Stimulated activated CD4-positive, alpha-beta T cell treated with anti-CD3 and anti-CD28 coated beads, Interleukin-1b, Interleukin-23, amount 100 ng/mL, for 48 hours (primary cell): ENCODE measurements at places on chromosomes 11 and 22.

- DNase-seq: no peak
These were observed 94.8 kb upstream of the APOA1 start for GRCh38 chr11:116932181-116932580.

- no peak for DNase-seq
These were observed 110.1 kb downstream of the CCDC81 start for GRCh38 chr11:86484795-86485166.

DNA sequence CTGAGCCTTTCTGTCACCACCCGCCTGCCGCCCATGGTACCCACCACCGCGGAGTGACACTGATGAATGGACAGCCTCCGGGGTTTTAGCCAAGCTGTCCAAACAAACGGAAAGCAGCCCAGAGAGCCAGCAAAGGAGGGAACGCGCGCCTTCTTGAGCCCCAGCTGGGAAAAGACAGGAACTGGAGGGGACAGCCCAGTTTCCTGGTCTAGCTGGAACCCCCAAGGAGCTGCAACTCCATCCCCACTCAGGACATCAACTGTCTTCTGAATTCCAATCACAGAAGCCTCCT lies 33.7 kb downstream of the SHISAL1 start:
- no peak for DNase-seq

GRCh38 chr11:13209379-13209778 lies 68.2 kb upstream of the BMAL1 start:
- no peak for DNase-seq

DNA sequence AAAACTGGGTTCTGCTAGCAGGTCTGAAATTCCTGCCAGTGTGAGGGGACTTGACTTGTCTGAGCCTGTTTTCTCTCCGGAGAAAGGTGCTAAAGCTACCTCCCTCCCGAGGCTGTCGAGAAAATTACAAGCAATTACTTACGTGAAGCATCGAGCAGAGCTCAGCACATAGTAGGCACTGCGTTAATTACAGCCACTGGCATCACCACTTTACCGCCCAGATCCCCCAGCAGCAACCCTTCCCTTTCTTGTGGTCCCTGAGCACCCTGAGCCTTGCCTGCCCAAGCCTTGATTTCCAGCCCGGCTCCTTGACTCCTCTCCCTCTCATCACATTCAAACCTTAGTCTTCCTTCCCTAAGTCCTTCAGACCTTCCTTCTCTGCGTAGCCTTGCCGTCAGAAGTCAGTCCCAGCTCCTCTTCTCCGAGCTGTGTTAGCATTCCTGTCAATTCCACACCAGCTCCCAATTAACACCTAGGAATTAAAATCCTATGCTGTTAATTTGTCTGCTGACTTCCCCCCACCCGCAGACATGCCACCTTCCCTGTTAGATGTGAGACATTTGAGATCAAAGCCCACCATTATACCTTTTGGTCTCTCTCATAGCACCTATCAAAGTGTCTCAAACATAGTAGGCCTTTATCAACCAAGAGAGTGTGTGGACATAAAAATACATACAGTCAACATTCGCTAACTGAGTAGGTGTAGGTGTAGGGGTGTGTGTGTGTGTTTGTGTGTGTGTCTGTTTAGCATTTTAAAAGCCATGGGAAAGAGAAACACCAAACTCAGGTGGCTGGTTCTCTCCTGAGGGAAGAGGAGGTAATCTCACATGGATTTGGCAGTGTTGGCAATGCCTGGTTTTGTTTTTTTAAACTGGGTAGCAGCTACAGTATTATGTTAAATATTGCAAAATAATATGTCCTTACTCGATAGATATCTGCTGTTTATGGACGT lies 2.8 kb upstream of the KCNJ5 start:
- no peak for DNase-seq

GRCh38 chr11:134740590-134741261 lies 328.7 kb upstream of the B3GAT1 start:
- DNase-seq: no peak
